Endothelial cell of coronary artery (primary cell): ENCODE measurements at places on chromosomes 2 and 18. TPM values are rescaled to one million over a fixed set of nuclear protein-coding genes. Genes with fewer than 3 reads are reported as not detected.

Gene ANKRD39
- total RNA-seq, result 6.3 and 6.9 TPM in 2 replicates

Gene HOXD10
- total RNA-seq, result not detected in 2 replicates

Gene ITPRIPL1
- total RNA-seq, result 0.75 and 0.99 TPM in 2 replicates

Gene KLHL41
- total RNA-seq, result 0.09 and 0.19 TPM in 2 replicates

Gene FBXO48
- total RNA-seq, result 0.18 and 0.28 TPM in 2 replicates

Gene RAB12
- total RNA-seq, result 64.1 and 74.1 TPM in 2 replicates

Gene CAPN14
- total RNA-seq, result under 0.01 and 0.09 TPM in 2 replicates

Gene LRATD1
- 0.19 and 0.27 TPM in 2 replicates for total RNA-seq

Gene MC2R
- not detected in 2 replicates for total RNA-seq

Gene NEU2
- not detected in 2 replicates for total RNA-seq

Gene ALPI
- not detected in 2 replicates for total RNA-seq

Gene RESP18
- total RNA-seq, result not detected in 2 replicates

Gene GKN2
- total RNA-seq, result 0.18 TPM in 1 of 2 replicates, not detected in the other

Gene RABL2A
- 5.0 and 7.3 TPM in 2 replicates for total RNA-seq

Gene BBS5
- 2.2 and 3.9 TPM in 2 replicates for total RNA-seq

Gene BCL2
- total RNA-seq, result 1.0 and 2.2 TPM in 2 replicates

Gene IL36A
- total RNA-seq, result 0.09 TPM in 1 of 2 replicates, not detected in the other

Gene TMEM127
- total RNA-seq, result 13.9 and 16.8 TPM in 2 replicates

Gene CFAP210
- not detected in 2 replicates for total RNA-seq

Gene PRPF40A
- total RNA-seq, result 115 and 145 TPM in 2 replicates

Gene VWC2L
- total RNA-seq, result not detected in 2 replicates

Gene FLACC1
- total RNA-seq, result 0.36 and 1.0 TPM in 2 replicates

Gene REG3G
- total RNA-seq, result not detected in 2 replicates

Gene CCDC74A
- total RNA-seq, result 1.6 and 2.1 TPM in 2 replicates

Gene SCN1A
- total RNA-seq, result under 0.01 TPM in 1 of 2 replicates, not detected in the other

Gene NCKAP5
- 0.27 and 0.38 TPM in 2 replicates for total RNA-seq

Gene CABYR
- 1.5 and 1.6 TPM in 2 replicates for total RNA-seq

Gene GALNT5
- total RNA-seq, result under 0.01 and 6.4 TPM in 2 replicates

Gene GYPC
- 5.1 and 5.8 TPM in 2 replicates for total RNA-seq

Gene CROCC2
- not detected in 2 replicates for total RNA-seq
